ENCODE measurements at places on chromosomes 4 and X. TPM values are rescaled to one million over a fixed set of nuclear protein-coding genes. Genes with fewer than 3 reads are reported as not detected.

DNA sequence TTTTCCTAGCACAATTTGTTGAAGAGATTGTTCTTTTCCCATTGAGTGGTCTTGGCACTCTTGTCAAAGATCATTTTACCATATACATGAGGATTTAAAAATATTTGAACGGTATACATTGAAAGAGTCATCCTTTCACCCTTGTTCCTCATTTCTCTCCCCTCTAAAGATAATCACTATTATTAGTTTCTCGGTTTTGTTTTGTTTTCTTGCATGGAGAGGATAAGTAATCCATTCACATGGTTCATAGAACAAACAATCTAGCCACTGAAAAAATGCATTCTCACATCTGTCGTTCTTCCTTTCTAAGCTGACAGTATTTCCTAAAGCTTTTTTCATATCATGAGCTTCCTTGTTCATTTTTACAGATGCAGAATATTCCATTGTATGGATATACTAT lies 39.2 kb upstream of the MSMO1 start:
- no peak for DNase-seq

GRCh38 chr4:113820108-113820507 lies 58.6 kb upstream of the CAMK2D start:
- no peak for DNase-seq

DNA sequence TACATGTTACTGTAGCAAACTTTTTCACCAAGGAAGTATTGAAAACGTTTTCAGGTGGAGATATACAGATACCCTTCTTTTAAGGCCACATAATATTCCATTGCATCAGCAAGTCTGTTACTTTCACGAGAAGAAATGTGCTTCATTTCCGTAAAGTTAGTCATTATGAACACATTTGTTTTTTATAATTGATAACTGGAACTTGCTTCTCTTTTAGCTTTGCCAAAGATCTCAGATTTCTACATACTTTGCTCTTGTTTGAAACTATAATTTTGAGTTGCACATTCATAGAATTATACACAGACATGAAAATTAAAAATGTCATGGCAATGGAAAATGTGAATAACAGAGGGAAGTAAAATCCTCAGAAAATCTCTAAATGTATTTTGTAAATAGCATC lies 128.7 kb upstream of the GIMD1 start:
- no peak for DNase-seq

DNA sequence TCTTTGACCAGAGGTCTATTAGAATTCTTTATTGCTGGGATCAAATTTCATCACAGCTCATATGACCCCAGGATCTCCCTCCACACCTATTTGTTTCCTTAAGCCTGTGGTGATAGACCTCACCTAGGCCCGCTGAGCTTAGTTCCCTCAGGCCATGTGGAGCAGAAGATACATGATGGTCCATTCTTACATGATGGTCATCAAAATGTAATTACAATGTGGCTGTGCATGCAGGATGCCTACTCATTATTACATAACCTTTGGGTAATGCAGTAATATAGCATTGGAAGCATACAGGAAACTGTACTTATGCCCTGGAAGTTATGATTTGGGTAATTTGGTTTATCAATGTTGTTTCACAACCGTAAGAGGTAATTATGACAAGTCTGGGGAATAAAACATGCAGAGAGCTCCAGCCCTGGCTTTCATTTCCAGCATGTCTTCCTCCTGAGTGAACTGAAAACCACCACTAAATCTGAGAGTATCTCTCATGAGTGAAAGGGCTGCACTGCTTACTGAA lies 67.0 kb upstream of the AGA start:
- no peak for DNase-seq

The GPR50 gene
- not detected for total RNA-seq

The HELT gene
- total RNA-seq, result not detected

The NDNF gene
- 6.8 TPM for total RNA-seq

Data from left ventricle myocardium inferior (tissue), 1 donor.